ENCODE measurements at places on chromosomes 5 and 9. TPM values are rescaled to one million over a fixed set of nuclear protein-coding genes. Genes with fewer than 3 reads are reported as not detected.

The LCN15 gene
- 11.9 TPM for total RNA-seq

The PDGFRB gene
- total RNA-seq, result 20.8 TPM

The DBH gene
- total RNA-seq, result not detected

The PCDHGA10 gene
- total RNA-seq, result 6.3 TPM

The HSPB3 gene
- not detected for total RNA-seq

The SLC27A6 gene
- 0.27 TPM for total RNA-seq

The GMCL2 gene
- total RNA-seq, result not detected

The DMRTA1 gene
- total RNA-seq, result 1.4 TPM

GRCh38 chr5:95838001-95838520, 15.5 kb upstream of the GLRX start:
- H3K27me3 ChIP-seq, result no peaks in the 10 kb centered on the region
- no peak overlapping the region for H3K4me3 ChIP-seq
- H3K36me3 ChIP-seq, result no peaks in the 10 kb centered on the region
- no peak for DNase-seq

DNA sequence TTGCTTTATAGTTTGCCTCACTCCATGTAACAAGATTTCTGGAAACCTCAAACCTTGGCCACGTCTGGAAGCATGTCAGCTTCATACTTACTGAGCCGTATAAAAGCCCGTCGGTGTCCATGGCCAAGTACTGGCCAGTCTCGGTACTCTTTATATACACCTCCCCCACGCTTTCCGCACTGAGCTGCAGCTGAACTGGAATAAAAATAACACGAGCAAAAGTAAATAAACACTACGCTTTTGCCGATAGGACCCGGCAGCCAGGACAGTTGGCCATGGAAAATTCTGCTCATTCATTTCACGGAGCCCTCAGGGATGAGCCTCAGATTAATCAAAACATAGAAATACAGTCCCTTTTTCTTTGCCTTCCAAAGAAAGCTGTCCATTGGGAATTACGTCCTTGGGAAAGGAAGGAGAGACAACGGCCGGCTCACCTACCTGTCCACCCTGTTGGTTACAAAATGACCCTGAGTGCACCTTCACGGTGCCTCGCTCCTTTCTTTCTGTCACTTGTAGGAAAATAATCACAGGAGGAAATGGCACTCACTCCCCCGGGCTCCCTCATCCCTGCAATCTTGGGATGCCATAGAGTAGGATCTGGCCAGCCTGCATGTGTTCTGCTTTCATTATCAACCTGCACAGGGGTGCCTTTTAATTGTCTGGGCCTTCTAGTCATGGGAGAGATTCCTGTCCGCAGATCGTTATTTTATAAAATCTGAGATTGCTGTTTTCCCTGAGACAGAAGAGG, 85.1 kb downstream of the FGF1 start:
- H3K27ac ChIP-seq, result peak overlapping the region; percentile 42
- DNase-seq, result peak; percentile 18
- H3K36me3 ChIP-seq, result no peaks in the 10 kb centered on the region
- peaks cover 3% of the 10 kb centered on the region for H3K27me3 ChIP-seq

- no peak overlapping the region for H3K27ac ChIP-seq
- DNase-seq, result no peak
- no peak overlapping the region for H3K4me3 ChIP-seq
- H3K4me1 ChIP-seq, result no peaks in the 10 kb centered on the region
- no peaks in the 10 kb centered on the region for H3K36me3 ChIP-seq
Measured at GRCh38 chr9:19947996-19948395, 159.2 kb upstream of the SLC24A2 start.

DNA sequence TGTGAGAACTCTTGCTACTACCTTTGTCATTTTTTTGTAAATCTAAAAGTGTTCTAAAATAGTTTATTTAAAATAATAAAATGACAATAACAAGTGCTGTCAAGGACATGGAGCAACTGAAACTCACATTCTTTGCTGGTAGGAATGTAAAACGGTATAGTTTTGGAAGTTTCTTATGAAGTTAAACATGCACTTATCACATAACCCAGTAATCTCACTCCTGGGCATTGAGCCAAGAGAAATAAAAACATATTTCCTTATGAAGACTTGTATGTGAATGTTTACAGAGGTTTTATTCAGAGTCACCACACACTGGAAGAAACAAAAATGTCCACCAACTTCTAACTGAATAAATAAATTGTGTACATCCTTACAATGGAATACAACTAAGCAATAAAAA, 46.0 kb upstream of the COL15A1 start:
- no peaks in the 10 kb centered on the region for H3K36me3 ChIP-seq
- H3K27ac ChIP-seq, result no peak overlapping the region
- H3K27me3 ChIP-seq, result no peaks in the 10 kb centered on the region
- peaks cover 4% of the 10 kb centered on the region for H3K4me1 ChIP-seq
- H3K4me3 ChIP-seq, result no peak overlapping the region

GRCh38 chr9:113933671-113934070, 57.6 kb downstream of the ZNF618 start:
- H3K27me3 ChIP-seq, result no peaks in the 10 kb centered on the region
- no peak overlapping the region for H3K27ac ChIP-seq
- no peak overlapping the region for H3K4me3 ChIP-seq

DNA sequence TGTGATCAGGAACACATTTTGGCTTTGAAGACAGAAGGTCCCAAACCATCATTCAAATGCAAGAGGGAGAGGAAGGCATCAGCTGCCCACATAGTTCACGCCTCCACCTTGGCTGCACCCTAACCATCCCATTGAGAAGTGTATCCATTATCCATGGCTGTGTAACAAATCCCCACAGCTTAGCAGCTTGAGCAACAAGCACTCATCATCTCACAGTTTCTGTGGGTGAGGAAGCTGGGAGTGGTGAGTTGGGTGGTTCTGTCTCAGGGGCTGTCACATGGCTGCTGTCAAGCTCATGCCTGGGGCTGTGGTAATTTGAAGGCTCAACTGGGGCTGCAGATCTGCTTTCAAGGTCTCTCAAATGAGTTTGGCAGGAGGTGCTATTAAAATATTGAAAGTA, 23.0 kb upstream of the CEP72 start:
- H3K4me1 ChIP-seq, result no peaks in the 10 kb centered on the region
- no peak overlapping the region for H3K4me3 ChIP-seq
- H3K27ac ChIP-seq, result no peak overlapping the region
- H3K27me3 ChIP-seq, result peaks cover 27% of the 10 kb centered on the region

DNA sequence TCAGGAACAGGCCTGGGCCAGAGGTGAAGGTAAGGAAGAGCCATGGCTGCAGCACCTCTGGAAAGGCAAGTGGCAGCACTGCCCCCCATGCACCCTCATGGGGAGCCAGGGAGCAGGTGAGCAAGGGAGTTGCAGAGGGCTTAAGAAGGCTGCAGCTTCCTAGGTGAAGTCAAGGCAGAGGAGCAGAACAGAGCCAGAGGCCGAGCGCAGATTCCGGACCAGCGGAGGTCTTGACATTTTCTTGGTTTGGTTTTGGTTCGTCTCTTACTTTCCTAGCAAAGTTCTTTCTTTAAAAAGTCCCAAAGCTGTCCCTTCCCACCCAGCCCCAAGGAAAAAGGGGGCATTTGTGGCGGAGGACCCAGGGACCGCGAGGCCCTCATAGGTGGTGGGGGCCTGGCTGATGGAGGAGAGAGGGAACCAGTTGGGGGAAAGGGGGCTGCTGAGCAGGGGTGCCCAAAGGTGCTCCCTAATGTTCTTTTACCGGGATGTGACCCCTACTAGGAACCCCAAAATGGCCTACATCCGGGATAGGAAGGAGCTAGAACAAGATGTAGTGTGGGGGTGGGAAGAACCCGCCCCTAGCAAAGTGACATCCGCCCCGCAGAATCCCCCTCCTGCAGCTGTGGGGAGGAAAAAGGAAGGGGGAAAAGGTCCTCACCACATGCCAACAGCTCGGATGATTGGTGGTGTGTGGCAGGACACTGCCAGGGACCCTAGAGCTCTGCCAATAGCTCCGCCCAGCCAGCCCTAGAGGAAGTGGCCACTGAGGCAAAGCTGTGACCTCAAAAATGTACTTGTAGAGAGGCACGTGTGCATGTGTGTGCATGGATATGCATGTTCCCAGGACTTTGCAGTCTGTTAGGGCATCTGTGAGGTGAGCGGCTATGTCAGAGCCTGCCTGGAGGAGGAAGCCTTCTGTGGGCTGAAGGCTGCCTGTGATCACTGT, 914 bp upstream of the CD72 start:
- peak; percentile 68 for DNase-seq
- H3K27me3 ChIP-seq, result no peaks in the 10 kb centered on the region
- H3K4me3 ChIP-seq, result no peak overlapping the region
- H3K36me3 ChIP-seq, result no peaks in the 10 kb centered on the region

- no peak overlapping the region for H3K4me3 ChIP-seq
- peaks cover 24% of the 10 kb centered on the region for H3K4me1 ChIP-seq
- no peaks in the 10 kb centered on the region for H3K27me3 ChIP-seq
- DNase-seq, result no peak
- no peak overlapping the region for H3K27ac ChIP-seq
Measured at GRCh38 chr9:93303258-93303771, 119.4 kb downstream of the WNK2 start.

- H3K4me3 ChIP-seq, result no peak overlapping the region
- H3K27me3 ChIP-seq, result no peaks in the 10 kb centered on the region
- peaks cover 9% of the 10 kb centered on the region for H3K36me3 ChIP-seq
- H3K4me1 ChIP-seq, result no peaks in the 10 kb centered on the region
- no peak for DNase-seq
Measured at GRCh38 chr9:133768859-133769510, 30.8 kb upstream of the SARDH start.

- H3K27me3 ChIP-seq, result no peaks in the 10 kb centered on the region
- no peaks in the 10 kb centered on the region for H3K36me3 ChIP-seq
- no peak for DNase-seq
- H3K27ac ChIP-seq, result peak overlapping the region; percentile 95
Measured at GRCh38 chr9:121271368-121272341, 3.7 kb downstream of the GSN start.

- DNase-seq, result peak; percentile 18
- H3K4me1 ChIP-seq, result peaks cover 10% of the 10 kb centered on the region
- no peak overlapping the region for H3K27ac ChIP-seq
Measured at GRCh38 chr5:5497152-5497788, 74.8 kb downstream of the ICE1 start.

DNA sequence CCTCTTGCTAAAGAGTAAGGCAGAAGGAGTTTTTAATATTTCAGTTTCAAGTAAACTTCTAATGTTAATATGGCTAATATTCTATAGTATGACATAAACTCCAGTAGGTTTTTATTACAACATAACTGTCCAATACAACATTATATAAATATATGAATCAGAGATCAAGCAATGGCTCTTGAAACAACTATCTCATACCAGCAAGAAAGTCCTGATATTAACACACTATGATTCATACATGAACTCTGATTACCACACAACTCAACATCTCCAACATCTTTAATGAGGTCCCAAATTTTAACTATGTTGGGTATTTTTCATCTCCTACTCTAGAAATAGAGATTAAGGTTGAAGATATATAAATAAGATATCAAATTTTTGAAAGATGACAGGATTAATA, 878.3 kb downstream of the TLE1 start:
- no peaks in the 10 kb centered on the region for H3K4me1 ChIP-seq
- H3K27ac ChIP-seq, result no peak overlapping the region
- no peak overlapping the region for H3K4me3 ChIP-seq
- no peaks in the 10 kb centered on the region for H3K36me3 ChIP-seq
- no peak for DNase-seq
- no peaks in the 10 kb centered on the region for H3K27me3 ChIP-seq

DNA sequence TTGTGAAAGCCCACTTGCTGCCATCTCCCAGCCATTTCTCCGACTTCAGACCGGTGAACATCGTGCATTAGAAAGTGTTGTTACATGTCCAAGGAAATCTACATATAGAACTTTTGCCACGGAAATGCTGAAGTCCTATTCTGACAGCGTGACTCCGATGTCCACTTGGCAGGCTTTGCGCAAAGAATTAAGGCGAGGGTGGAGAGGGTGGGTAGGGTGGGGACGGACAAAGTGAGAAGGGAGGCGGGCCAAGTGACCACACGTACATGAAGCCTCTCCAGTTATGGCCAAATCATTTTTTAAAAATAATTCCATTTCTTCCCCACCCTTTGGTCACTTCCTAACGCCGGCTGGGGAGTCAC, 460 bp upstream of the ACO1 start:
- H3K27me3 ChIP-seq, result peaks cover 9% of the 10 kb centered on the region
- H3K36me3 ChIP-seq, result no peaks in the 10 kb centered on the region
- no peaks in the 10 kb centered on the region for H3K4me1 ChIP-seq
- peak overlapping the region; percentile 90 for H3K27ac ChIP-seq
- H3K4me3 ChIP-seq, result peak overlapping the region; percentile 67
- DNase-seq, result no peak

DNA sequence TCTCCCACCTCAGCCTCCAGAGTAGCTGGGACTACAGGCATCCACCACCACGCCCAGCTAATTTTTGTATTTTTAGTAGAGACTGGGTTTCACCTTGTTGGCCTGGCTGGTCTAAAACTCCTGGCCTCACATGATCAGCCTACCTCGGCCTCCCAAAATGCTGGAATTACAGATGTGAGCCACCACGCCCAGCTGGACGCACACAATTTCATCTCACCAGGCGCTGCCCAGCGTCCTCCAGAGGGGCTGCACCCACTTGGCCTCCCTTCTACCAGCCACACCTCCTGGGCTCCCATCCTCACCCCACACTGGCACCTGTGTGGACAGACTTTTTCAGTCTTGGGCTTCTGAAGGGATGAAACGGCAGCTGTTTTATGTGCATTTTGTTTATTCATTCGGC, 3.8 kb upstream of the EXOC3 start:
- peaks cover 17% of the 10 kb centered on the region for H3K4me1 ChIP-seq
- H3K36me3 ChIP-seq, result no peaks in the 10 kb centered on the region
- H3K4me3 ChIP-seq, result no peak overlapping the region

DNA sequence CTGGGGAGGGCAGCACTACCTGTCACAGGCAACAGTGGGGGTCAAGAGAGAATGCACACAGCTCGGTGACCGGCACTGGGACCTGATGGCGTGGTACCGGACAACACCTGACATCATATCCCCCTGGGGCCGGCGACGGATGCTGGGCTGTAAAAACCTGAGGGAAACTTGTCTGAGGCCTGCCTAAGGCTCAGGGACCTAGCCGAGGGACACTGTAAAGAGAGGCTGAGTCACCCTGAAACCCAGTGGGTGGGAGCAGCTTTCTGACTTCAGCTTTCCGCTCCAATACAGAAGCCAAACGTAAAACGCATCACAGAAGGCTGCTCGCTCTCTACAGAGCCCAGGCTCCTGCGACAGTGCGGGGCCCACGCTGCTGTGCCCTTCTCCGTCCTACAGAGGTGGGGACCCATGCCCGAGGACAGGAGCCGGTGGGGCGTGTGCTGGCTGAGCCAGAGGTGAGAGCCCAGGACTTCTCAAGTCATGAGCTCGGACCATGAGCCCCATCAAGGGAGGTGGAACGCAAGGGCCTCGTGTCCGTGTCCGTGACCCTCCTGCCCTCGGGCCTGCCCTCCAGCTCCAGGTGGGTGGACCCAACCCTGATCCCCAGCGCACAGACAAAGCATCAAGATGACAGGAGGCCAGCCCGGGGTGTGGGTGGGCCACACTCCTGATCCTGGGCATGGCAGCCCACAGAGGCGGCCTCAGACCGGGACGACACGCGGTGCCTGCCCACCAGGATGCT, 5.3 kb downstream of the RALGDS start:
- H3K4me3 ChIP-seq, result no peak overlapping the region
- H3K4me1 ChIP-seq, result peaks cover 83% of the 10 kb centered on the region
- H3K27ac ChIP-seq, result peak overlapping the region; percentile 62
- no peaks in the 10 kb centered on the region for H3K36me3 ChIP-seq
- no peak for DNase-seq

- no peaks in the 10 kb centered on the region for H3K4me1 ChIP-seq
- peak overlapping the region; percentile 37 for H3K27ac ChIP-seq
- no peak for DNase-seq
- no peak overlapping the region for H3K4me3 ChIP-seq
Measured at GRCh38 chr5:142798099-142798770, 28.1 kb downstream of the ARHGAP26 start.

- no peaks in the 10 kb centered on the region for H3K27me3 ChIP-seq
- H3K27ac ChIP-seq, result no peak overlapping the region
- H3K36me3 ChIP-seq, result no peaks in the 10 kb centered on the region
- no peaks in the 10 kb centered on the region for H3K4me1 ChIP-seq
Measured at GRCh38 chr5:82387819-82388166, 109.6 kb upstream of the RPS23 start.

All from transverse colon (tissue), 4 donors.